Caki2 (cell line): ENCODE measurements at places on chromosomes 4 and X. TPM values are rescaled to one million over a fixed set of nuclear protein-coding genes. Genes with fewer than 3 reads are reported as not detected.

LRCH2 gene
- total RNA-seq = not detected in 2 replicates

UGT8 gene
- 5.8 and 17.6 TPM in 2 replicates for total RNA-seq

LONRF3 gene
- total RNA-seq = 5.0 and 13.8 TPM in 2 replicates

PABPC1L2A gene
- total RNA-seq = not detected in 2 replicates

CCKAR gene
- total RNA-seq = not detected in 2 replicates

H2AZ1 gene
- total RNA-seq = 614 and 655 TPM in 2 replicates

FGF2 gene
- total RNA-seq = 26.6 and 27.7 TPM in 2 replicates

VCX gene
- not detected in 2 replicates for total RNA-seq

DACH2 gene
- total RNA-seq = not detected in 2 replicates

TAB3 gene
- total RNA-seq = 1.0 and 5.9 TPM in 2 replicates

FAM149A gene
- 44.2 and 47.7 TPM in 2 replicates for total RNA-seq

NKX6-1 gene
- total RNA-seq = not detected in 2 replicates

TTC29 gene
- not detected in 2 replicates for total RNA-seq

SLC6A8 gene
- 1.7 and 2.1 TPM in 2 replicates for total RNA-seq

ETDA gene
- total RNA-seq = not detected in 2 replicates

MID1 gene
- total RNA-seq = 12.5 and 26.7 TPM in 2 replicates

RAP2C gene
- 10.0 and 12.0 TPM in 2 replicates for total RNA-seq

RHOXF2B gene
- not detected in 2 replicates for total RNA-seq

CD40LG gene
- total RNA-seq = not detected in 2 replicates

RTL3 gene
- total RNA-seq = not detected in 2 replicates

HHIP gene
- 1.4 and 17.2 TPM in 2 replicates for total RNA-seq

GPR143 gene
- total RNA-seq = 0.49 and 3.8 TPM in 2 replicates

RPS6KA6 gene
- total RNA-seq = 0.95 and 4.0 TPM in 2 replicates

COL25A1 gene
- not detected in 2 replicates for total RNA-seq

POU3F4 gene
- total RNA-seq = not detected in 2 replicates
